Mesenchymal stem cell (in vitro differentiated cells and primary cell): ENCODE measurements at places on chromosomes 11 and 22.
A peak's percentile ranks its signal among the peaks of the same experiment; 100 is the strongest.

DNA sequence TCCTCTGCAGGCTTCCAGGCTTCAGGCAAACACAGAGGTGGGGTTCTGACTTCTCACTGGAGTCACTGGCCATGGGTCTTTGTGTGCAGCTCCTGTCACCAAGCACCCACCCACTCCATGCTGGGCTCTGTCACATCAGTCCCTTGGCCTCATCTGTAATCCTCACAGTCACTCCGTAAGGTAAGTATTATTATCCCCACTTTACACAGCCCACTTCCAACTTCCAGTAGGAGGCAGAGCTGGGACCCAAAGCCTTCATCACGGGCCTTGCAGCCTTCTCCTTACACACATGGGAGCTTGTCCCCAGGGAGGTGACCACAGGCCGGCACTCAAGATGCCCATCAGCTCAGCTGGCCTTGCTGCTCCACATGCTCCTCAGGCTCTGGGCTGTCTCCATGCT lies 266.7 kb upstream of the B3GAT1 start:
- no peak for DNase-seq
- H3K4me3 ChIP-seq, result no peak overlapping the region
- H3K27me3 ChIP-seq, result no peaks in the 10 kb centered on the region

- H3K4me1 ChIP-seq, result peaks cover 14% of the 10 kb centered on the region
- H3K27ac ChIP-seq, result no peak overlapping the region
- no peak for DNase-seq
- H3K4me3 ChIP-seq, result no peak overlapping the region
- H3K36me3 ChIP-seq, result peaks cover 11% of the 10 kb centered on the region
Measured at GRCh38 chr22:37012262-37012904, 6.9 kb downstream of the TST start.

DNA sequence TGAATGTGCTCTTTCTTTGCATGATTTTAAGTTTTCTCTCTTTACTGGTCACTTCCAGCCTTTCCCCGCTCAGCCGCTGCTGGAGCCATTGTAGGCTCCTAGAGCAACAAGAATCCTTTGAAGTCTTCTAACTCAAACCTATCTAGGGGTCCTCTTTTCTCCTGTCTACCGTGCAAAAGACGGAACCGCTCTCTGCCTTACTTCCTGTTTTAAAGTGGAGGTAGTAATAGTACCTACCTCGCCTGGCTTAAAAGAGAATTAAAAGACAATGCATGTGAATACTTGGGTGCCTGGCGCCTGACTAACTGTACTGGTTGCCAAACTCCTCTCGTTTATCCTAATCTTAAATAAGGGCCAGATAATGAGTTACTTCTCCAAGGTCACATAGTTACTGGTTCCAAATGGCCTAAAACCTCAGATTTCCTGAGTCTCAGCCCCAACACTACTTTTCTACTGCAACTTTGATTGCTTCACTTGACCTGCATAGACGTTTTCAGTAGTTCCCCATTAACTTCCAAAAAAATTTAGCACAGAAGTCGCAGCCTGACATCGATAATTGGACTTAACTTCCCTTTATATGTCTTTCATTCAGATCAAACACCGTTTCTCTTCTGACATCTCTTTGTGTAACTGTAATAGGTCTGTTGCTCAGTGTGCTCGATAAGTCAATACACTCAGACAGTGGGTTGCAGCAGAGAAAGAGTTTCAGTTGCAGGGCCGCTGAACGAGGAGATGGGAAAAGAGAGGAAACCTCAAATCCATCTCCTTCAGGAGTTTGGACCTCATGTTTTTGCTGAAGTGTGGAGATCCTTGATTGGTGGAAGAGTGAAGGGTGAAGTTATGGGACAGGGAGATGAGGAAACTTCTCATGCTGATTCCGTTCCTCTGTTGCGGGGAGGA lies 891 bp downstream of the SAMM50 start:
- H3K4me3 ChIP-seq, result peak overlapping the region; percentile 95
- peak; percentile 15 for DNase-seq
- no peaks in the 10 kb centered on the region for H3K27me3 ChIP-seq

- DNase-seq, result no peak
- peaks cover 8% of the 10 kb centered on the region for H3K27me3 ChIP-seq
- no peak overlapping the region for H3K4me3 ChIP-seq
- H3K27ac ChIP-seq, result no peak overlapping the region
Measured at GRCh38 chr11:31786996-31787685, 24.0 kb downstream of the PAX6 start.

DNA sequence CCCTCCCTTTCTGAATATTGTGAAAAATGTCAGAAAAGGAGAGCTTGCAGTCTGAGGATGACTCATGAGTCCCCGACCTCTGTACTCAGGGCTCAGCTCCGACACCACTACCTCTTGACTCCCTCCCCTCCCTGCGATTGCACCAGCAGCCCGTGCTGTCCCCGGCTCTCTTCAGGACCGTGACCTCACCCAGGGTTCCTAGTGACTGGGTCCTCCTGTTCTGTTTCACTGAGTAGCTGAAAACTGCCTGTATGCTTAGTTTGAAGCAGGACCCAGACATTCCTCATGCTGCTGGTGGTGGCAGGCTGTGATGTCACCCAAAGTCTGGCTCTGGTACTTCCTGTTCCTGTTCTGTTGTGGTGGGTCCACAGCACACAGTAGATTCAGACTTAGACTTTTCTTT lies 11.7 kb downstream of the PHRF1 start:
- peaks cover 10% of the 10 kb centered on the region for H3K4me1 ChIP-seq
- peaks cover 68% of the 10 kb centered on the region for H3K36me3 ChIP-seq
- H3K27me3 ChIP-seq, result no peaks in the 10 kb centered on the region
- H3K4me3 ChIP-seq, result no peak overlapping the region

GRCh38 chr11:26201411-26201810 lies 130.5 kb upstream of the ANO3 start:
- H3K27ac ChIP-seq, result no peak overlapping the region
- H3K4me1 ChIP-seq, result no peaks in the 10 kb centered on the region
- peak; percentile 78 for DNase-seq
- no peaks in the 10 kb centered on the region for H3K27me3 ChIP-seq

DNA sequence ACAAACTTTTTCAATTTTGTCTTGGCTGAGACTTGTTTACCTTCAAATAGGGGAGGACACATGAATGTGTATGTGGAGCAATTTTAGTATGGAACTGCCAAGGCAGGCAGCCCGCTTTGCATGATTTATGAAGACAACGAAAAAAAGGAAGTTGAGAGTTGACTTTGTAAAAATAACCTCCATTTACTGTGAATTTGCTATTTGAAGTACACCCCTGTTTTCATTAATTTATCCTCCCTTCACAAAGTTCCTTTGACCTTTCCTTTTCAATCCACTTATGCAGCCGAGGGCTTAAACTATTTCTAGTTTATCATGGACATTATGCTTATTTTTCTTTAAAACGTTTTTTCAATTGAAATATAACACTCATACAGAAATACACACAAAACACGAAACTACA lies 369.6 kb upstream of the CADM1 start:
- peaks cover 8% of the 10 kb centered on the region for H3K4me1 ChIP-seq
- H3K36me3 ChIP-seq, result no peaks in the 10 kb centered on the region
- no peak for DNase-seq
- H3K27ac ChIP-seq, result no peak overlapping the region
- H3K4me3 ChIP-seq, result no peak overlapping the region
- no peaks in the 10 kb centered on the region for H3K27me3 ChIP-seq

GRCh38 chr11:20934516-20934915 lies 265.1 kb downstream of the NELL1 start:
- no peak for DNase-seq
- H3K36me3 ChIP-seq, result no peaks in the 10 kb centered on the region
- no peak overlapping the region for H3K27ac ChIP-seq
- no peaks in the 10 kb centered on the region for H3K27me3 ChIP-seq

GRCh38 chr22:49052023-49052538 lies 775.6 kb downstream of the BRD1 start:
- H3K27me3 ChIP-seq, result no peaks in the 10 kb centered on the region
- no peak for DNase-seq
- H3K27ac ChIP-seq, result no peak overlapping the region
- no peaks in the 10 kb centered on the region for H3K4me1 ChIP-seq
- no peaks in the 10 kb centered on the region for H3K36me3 ChIP-seq

DNA sequence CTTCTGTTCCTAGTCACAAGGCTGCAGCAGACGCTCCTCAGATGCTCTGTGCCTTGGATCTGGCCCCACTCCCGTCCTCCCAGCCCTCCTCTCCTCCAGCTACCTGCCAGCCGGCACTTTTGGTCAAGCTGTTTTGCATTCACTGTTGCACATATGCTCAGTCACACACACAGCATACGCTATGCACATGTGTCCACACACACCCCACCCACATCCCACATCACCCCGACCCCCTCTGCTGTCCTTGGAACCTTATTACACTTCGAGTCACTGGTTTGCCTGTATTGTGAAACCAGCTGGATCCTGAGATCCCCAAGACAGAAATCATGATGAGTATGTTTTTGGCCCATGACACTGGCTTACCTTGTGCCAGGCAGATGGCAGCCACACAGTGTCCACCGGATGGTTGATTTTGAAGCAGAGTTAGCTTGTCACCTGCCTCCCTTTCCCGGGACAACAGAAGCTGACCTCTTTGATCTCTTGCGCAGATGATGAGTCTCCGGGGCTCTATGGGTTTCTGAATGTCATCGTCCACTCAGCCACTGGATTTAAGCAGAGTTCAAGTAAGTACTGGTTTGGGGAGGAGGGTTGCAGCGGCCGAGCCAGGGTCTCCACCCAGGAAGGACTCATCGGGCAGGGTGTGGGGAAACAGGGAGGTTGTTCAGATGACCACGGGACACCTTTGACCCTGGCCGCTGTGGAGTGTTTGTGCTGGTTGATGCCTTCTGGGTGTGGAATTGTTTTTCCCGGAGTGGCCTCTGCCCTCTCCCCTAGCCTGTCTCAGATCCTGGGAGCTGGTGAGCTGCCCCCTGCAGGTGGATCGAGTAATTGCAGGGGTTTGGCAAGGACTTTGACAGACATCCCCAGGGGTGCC lies 109.8 kb downstream of the BCR start:
- no peak overlapping the region for H3K4me3 ChIP-seq
- DNase-seq, result peak; percentile 70
- H3K27ac ChIP-seq, result no peak overlapping the region

DNA sequence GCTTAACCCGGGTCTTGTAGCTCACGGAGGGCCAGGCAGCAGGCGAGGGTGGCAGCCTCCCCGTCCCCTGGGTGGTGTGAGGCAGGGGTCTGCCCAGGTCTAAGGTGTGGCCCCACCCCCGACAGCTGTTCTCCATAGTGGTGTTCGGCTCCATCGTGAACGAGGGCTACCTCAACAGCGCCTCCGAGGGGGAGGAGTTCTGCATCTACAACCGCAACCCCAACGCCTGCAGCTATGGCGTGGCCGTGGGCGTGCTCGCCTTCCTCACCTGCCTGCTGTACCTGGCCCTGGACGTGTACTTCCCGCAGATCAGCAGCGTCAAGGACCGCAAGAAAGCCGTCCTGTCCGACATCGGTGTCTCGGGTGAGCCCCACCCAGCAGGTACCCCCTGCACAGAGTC lies 24.4 kb downstream of the SYNGR1 start:
- H3K4me1 ChIP-seq, result peaks cover 2% of the 10 kb centered on the region
- H3K4me3 ChIP-seq, result no peak overlapping the region
- no peak for DNase-seq
- H3K27me3 ChIP-seq, result no peaks in the 10 kb centered on the region
- H3K27ac ChIP-seq, result no peak overlapping the region

GRCh38 chr22:24593836-24594568 lies 1.1 kb upstream of the LRRC75B start:
- H3K27me3 ChIP-seq, result no peaks in the 10 kb centered on the region
- H3K36me3 ChIP-seq, result peaks cover 10% of the 10 kb centered on the region
- H3K4me1 ChIP-seq, result peaks cover 26% of the 10 kb centered on the region
- H3K27ac ChIP-seq, result no peak overlapping the region
- no peak overlapping the region for H3K4me3 ChIP-seq

- H3K27ac ChIP-seq, result no peak overlapping the region
- H3K27me3 ChIP-seq, result no peaks in the 10 kb centered on the region
- no peak overlapping the region for H3K4me3 ChIP-seq
- H3K36me3 ChIP-seq, result no peaks in the 10 kb centered on the region
- no peak for DNase-seq
Measured at GRCh38 chr11:115257678-115258077, 246.5 kb downstream of the CADM1 start.

DNA sequence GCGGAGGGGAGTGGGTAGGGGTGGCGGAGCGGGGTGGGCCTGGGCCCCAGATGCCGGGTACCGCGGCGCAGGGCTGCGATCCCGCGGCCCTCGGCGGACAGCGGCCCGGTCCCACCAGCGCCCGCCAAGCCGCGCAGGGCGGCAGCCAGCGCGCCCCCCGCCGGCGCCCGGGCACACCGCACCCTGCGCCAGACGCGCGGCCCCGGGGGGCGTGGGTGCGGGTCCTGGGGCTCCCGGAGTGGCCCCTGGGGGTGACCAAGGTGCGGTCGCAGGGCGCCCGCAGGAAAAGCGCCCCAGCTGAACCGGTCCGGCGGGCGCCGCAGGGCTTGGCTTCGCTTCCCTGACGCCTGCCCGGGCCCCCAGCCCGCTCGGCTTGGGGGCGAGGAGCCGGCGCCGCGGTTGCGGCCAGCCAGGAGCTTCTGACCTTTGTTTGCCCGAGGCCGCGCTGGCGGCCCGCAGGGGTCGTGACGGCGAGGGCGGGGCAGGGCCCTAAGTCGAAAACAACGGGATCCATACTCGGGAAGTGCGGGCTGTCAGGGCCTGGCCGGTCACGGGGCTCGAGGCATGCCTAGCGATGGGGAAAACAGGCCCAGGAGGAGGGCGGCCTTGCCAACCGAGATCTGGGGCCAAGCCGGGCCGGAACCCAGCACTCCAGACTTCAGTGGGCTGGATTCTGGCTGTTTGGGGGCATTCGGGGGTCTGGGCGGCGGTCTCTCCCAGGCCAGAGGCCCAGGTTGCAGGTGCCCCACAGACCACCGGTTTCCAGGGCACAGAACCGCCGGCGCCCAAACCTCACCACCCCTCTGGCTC lies 581 bp upstream of the AP5B1 start:
- H3K27me3 ChIP-seq, result peaks cover 34% of the 10 kb centered on the region
- H3K4me1 ChIP-seq, result peaks cover 30% of the 10 kb centered on the region
- no peak overlapping the region for H3K27ac ChIP-seq

GRCh38 chr11:33542921-33543320 lies 157.7 kb downstream of the C11orf91 start:
- H3K27ac ChIP-seq, result no peak overlapping the region
- H3K4me1 ChIP-seq, result peaks cover 4% of the 10 kb centered on the region
- H3K27me3 ChIP-seq, result no peaks in the 10 kb centered on the region
- DNase-seq, result peak; percentile 52
- peaks cover 9% of the 10 kb centered on the region for H3K36me3 ChIP-seq
- no peak overlapping the region for H3K4me3 ChIP-seq

GRCh38 chr11:109680127-109680526 lies 258.1 kb downstream of the C11orf87 start:
- no peaks in the 10 kb centered on the region for H3K36me3 ChIP-seq
- no peak overlapping the region for H3K27ac ChIP-seq
- no peak overlapping the region for H3K4me3 ChIP-seq
- peak; percentile 14 for DNase-seq
- H3K4me1 ChIP-seq, result no peaks in the 10 kb centered on the region

DNA sequence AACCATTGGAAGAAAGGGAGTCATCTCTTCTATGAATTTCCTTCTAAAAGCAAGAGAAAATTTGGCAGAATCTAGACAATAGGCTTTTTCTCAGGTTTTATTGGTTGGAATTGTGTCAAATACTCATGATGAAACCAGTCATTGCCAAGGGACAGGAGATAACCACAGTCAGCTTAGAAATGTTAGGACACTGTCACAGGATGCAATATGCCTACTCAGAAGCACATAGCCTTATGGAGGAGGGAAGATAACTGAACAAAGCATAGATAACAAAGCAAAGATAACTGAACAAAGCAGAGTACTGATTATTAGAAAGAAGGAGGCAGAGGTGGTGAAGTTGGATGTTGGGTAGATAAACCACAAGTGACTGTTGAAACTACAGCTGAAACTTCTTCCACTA lies 303.5 kb upstream of the PDGFD start:
- H3K4me3 ChIP-seq, result no peak overlapping the region
- no peaks in the 10 kb centered on the region for H3K27me3 ChIP-seq
- no peak for DNase-seq
- no peaks in the 10 kb centered on the region for H3K4me1 ChIP-seq
- H3K36me3 ChIP-seq, result no peaks in the 10 kb centered on the region
